NCI-H446 treated with DMSO at 0.1 percent for 48 hours (cell line): ENCODE measurements at places on chromosomes 1 and 21.

- DNase-seq, result no peak
These were observed 61.4 kb upstream of the VCAM1 start for GRCh38 chr1:100657876-100658715.

- no peak for DNase-seq
These were observed 62.2 kb downstream of the ZNF684 start for GRCh38 chr1:40593449-40594186.

DNA sequence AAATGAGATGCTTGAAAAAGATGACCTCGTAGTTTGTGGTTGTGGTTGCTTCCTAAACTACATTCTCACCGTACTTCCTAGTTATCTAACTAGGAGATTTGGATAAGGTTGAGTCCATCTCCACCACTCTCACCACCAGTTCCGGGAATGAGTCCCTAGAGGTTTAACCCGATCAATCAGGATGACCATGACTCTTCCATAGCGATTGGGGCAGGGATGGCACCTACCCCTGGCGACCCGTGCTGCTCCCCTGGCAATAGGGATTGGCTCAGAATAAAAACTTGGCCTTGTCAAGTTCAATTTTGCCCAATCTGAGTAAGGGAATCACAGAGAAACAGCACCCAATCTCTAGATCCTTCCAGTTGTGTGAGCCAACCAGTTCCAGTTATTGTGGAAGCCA is 2.7 kb upstream of the MIS18A start:
- no peak for DNase-seq

- no peak for DNase-seq
These were observed 321.3 kb downstream of the KIF26B start for GRCh38 chr1:245475961-245476516.

- DNase-seq, result peak; percentile 38
These were observed 182.6 kb downstream of the VAV3 start for GRCh38 chr1:107782217-107782845.

- DNase-seq, result no peak
These were observed 455.9 kb upstream of the RUNX1 start for GRCh38 chr21:35504951-35505466.

DNA sequence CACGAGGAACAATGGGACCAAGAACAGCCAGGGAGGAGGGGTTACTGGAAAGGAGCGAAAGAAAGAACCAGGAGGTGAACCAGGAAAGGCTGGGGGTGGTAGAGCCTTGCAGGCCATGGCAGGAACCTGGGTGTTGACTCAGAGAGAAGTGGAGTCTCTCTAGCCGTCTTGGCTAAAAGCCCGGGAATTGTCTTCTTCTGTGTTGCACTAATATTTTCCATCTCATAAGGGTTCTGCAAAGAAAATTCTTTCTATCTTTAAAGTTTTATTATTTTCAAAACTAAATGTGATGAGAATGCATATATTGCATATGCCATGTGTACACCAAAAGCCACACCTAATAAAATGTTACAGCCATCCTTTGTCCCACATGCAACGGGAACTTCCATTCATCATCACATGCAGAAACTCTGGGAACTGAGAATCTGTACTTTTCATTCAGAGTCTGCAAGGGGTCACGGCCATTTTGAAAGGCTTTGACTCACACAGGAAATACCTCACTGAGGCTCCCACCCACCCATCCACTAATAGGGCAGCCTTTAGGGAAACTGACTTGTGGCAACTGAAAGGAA is 38.0 kb downstream of the ERG start:
- no peak for DNase-seq

DNA sequence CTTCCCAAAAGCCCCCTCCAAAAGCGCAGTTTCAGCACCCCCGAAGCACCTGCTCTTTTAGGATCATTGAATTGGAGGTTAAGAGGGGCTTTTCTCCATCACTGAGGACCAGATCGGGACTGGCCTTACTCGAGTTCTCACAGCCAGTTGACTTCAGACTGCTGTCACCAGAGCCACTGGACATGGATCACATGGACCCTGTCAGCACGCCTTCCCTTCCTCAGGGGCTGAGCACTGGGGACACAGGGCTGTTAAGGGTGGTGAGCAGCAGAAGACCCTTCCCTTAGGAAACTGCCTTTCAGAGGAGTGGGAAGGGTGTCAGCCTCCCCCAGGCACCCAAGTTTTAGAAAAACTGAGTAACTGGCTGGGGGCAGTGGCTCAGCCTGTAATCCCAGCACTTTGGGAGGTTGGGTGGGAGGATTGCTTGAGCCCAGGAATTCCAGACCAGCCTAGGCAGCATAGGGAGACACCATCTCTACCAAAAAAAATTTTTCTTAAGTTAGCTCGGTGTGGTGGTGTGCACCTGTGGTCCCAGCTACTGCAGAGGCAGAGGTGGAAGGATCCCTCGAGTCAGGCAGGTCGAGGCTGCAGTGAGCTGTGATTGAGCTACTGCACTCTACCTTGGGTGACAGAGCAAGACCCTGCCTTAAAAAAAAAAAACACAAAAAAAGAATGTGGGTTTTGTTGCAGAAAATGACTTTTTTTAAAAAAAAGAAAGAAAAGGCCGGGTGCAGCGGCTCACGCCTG is 584 bp upstream of the FGR start:
- no peak for DNase-seq

DNA sequence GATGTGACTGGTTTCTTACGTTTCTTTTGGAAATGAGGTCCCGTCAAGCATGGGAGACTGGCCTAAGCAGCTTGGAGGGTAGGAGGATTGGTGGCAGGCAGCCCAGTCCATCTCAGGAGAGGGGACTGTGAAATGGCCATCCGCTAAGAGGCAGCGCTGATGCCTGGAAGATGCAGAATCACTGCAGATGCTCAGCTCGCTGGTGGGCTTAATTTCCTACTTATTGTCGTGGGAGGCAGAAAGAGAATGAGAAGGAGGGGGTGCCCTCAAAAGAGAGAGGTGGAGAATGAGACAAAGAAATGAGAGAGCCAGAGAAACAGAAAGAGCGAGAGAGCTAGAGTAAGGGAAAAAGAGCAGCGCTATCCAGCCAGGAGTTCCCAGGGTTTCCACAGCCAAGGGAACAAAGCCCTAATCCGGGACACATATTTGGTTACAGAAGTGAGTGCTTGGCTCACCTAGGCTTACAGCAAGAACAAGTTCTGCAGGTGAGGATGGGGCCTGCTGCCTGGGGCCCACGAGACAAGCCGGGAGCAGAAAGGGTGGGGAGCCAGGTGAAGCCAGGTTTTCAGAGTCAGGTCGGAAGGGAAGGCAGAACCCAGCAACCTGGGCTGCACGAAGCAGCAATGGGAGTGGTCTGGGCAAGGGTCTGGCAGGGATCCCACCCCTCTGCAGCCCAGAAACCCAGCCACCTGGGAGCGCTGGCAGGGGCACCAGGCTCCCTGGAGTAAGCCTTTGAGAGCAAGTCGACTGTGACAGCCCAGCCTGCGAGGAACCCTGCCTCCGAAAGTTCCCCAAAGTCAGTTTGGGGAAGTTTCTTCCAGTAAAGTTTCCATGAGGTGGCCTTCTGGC is 5.8 kb downstream of the ECE1 start:
- DNase-seq, result no peak

DNA sequence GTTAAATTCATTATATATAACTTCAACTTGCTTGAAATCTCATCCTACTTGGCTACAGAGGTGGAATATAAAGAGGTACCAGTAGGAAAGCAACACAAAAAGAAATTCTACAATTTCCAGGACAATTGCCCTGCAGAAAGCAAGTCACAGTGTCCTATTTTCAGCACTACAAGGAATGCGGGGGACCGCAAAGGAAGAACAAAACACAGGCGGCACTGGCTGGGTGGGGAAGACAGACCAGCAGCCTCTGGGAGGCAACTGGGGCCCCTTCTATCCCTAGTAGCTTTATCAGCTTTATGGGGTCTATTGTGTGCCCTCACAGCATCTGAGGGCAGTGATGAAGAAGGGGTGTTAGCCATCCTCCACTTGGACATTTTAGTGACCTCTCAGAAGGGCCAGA is 30.5 kb downstream of the SLC9A1 start:
- DNase-seq, result no peak

GRCh38 chr1:3741566-3742438 is 10.4 kb upstream of the CCDC27 start:
- no peak for DNase-seq

DNA sequence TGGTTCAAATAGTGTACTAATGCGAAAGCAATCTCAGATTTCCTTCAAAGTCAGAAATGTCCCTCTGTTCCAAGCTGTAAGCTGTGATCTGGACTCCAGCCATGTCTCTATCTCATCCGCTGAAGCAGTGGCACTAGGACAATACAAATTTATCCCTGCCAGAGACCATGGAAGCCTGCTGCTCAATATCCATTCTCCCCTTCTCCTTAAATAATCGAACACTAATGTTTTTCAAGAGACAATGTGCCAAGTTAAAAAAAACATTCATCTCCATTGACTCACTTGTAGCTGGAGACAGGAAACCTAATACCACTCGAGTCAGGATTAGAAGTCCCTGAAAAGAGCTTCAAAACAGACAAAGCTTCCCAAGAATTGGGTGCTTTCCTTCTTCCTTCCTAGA is 38.5 kb upstream of the PGBD5 start:
- DNase-seq, result peak; percentile 76

GRCh38 chr1:9397997-9398526 is 105.4 kb downstream of the SPSB1 start:
- DNase-seq, result no peak

DNA sequence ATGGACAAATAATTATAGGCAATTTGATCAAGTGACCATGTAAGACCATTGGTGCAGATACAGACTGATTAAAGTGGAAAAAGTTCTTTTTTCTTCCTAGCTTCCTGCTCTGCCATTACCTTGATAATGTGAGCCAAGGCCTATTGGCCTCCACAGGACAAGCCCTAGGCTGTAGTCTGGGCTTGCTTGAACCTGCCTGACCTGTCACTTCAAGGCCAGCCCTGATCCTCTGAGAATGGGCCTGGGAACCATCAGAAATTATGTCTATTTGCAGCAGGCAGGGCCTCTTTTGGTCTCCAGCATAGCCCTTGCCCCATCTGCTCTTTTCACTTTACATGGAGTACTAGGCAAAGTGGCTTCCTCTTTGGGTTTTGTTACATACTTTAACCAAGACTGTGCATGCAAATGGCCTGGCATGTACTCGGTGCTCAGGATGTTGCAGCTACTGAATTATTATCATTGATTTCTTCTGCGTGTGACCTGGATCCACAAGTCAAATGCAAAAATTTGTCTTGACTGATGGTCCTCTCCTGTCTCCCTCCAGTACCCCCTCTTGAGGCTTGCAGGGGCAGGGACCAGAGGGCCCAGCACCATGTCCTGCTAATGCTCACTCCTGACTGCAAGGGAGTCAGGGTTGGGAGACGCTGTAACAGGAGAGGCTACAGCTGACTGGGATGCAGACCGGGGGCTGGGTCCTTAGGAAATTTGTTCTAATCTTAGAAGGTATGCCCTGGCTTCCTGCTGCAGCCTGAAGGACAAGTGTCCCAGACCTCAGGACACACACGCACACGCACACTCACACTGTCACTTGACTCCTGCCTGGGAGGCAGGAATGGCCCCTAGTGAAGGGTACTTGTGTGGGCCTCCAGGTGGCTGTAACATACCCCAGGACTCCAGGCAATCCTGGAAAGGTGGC is 39.4 kb downstream of the RCSD1 start:
- no peak for DNase-seq

- no peak for DNase-seq
These were observed 465.9 kb upstream of the DAB1 start for GRCh38 chr1:57889676-57890320.

DNA sequence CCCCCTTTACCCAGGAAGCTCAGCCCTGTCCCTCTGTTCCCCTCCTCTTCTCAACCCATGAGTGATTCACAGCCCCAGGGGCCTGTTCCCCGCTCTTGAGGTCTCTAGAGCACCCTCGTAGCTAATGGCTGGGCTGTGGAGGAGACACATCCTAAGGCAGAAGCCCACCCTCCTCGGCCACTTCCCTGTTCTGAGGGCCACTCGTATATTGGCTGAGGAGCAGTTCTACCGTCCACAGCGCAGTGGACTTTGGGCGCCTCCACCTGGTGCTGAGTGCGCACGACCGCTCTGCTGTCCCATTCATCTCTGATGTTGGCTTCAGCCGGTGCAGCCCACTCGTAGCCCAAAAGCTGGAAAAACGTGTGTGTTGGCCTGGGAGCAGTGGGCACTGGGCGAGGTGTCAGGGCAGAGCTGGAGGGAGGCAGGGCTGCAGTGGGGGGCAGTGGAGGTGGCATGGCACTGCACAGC is 24.5 kb upstream of the PKP1 start:
- no peak for DNase-seq

GRCh38 chr1:164604541-164604940 is 45.6 kb downstream of the PBX1 start:
- no peak for DNase-seq

DNA sequence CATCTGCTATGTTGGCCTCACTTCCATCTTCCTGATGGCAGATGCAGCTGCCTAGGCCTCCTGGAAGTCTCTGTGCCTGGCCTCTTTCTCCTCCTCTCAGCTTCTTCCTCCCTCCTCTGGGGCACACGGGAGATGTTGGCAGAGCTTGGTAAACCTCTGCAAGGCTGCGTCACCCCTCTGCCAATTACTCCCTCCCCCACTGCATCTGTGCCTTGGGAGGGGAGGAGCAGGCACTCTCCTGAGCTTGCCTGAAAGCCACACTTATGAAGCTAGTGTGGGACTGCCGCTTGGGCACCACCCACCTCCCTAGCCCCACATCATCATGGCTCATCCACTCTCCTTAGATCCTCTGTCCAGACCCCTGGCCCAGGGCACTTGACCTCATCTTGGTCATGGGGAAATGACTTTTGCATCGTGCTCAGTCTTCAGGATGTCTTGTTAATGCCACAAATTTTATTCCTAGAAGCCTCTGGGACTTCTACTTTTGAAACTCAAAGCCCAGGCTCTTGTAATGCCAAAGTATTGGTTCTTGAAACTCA is 7.3 kb upstream of the TMEM51 start:
- DNase-seq, result peak; percentile 48

- DNase-seq, result no peak
These were observed 20.0 kb downstream of the HDAC1 start for GRCh38 chr1:32311709-32312393.

DNA sequence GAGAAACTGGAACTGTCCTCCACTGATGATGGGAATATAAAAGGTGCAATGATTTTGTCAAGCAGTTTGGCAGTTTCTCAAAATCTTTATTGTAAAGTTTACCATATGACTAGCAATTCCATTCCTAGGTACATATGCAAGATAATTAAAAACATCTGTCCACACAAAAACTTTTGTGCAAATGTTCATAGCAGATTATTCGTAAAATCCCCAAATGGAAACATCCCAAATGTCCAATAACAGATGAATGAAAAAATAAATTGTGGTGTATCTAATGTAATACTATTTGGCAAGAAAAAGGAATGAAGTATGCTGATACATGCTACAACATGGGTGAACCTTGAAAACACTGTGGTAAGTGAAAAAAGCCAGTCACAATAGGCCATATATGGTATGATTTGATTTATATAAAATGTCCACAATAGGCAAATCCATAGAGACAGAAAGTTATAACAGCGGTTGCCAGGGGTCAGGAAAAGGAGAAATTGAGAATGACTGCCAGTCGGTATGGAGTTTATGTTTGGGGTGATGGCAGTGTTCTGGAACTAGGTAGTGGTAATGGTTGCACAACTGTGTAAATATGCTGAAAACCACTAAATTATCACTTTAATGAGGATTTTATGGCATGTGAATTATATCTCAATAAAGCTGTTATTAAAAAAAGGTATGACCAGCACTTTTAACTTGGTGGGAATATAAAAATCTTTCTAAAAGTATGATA is 81.7 kb upstream of the BEND5 start:
- no peak for DNase-seq

- DNase-seq, result no peak
These were observed 119.6 kb upstream of the ADGRL2 start for GRCh38 chr1:81681114-81681513.
